Right forelimb (tissue), 1 donor: ENCODE measurements at places on chromosomes 2 and 18.

GRCh38 chr2:832635-833034 is 118.0 kb upstream of the SNTG2 start:
- no peak for DNase-seq

- no peak for DNase-seq
Observed at GRCh38 chr2:59277671-59278070, 1036.5 kb upstream of the FANCL start.

DNA sequence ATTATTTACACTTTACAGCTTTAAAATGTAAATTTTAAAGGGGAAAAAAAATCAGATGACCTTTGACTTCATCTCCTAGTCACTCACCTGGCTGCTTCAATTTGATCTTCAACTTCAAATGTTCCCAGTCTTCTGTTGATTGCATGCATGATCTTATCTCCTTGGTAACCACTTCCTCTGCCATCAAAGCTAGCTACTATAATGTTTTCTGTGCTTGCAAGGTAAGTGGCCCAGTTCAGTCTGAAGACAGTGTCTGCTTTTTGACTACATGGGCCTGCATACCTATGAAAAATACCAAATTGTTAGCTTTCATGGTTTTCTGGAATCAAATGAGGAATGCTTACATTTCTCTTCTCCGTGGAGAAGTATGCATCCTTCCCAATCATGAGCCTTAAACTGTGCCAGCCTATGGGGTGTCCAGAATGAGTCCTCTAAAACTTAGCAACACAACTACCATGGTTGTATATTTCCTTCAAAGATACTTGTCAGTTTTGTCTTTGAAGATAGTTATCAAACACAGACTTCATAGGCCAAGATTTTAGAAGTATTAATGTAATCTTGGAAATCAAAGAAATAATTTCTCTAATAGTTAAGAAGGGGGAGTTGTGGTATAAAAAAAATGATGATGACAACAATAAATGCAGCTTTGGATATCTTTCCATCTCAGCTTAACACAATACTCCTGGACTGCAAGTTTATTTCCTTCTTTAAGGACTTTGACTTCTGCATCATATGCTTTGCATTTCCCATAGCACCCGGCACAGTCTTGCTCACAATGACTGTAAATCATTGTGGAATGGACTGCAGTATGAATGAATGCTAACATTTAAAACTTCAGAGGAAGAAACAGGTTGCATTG is 62.1 kb downstream of the DPP4 start:
- DNase-seq, result no peak

DNA sequence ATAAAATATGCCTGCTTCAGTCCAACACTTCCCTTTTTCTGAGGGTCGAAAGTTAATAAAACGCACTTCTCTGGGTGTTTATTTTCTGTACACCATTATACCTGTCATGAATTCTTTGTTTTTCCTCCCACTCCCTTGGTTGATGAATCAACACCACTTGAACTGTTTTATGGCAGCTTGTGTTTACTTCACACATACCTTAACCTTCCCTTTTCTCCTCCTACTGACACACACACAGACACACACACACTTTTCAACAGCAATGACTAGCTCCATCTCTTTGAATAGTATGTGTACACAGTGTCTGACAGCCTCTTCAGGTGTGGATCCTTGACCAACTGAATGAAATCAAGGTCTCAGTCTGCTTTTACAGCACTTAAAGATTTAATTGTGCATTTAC is 91.3 kb downstream of the SATB2 start:
- DNase-seq, result no peak

DNA sequence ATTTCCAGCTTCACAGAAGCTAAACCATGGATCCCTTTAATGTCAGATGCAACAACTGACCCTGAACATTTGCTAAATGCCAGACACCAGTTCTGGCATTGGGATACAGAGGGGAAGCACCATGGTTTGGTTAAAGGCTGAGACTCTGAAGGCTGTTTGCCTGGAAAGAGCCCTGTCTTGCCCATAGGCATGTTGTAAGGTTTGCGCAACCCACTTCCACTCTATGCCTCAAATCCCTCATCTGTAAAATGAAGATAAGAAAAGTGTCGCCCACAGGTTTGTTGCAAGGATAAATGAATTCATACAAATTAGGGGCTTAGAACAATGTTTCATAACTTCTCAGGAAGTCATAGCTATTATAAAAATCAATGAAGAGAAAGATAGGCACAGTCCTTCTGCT is 380.9 kb upstream of the GYPC start:
- DNase-seq, result no peak

- DNase-seq, result no peak
Observed at GRCh38 chr2:106097038-106098000, 96.8 kb downstream of the UXS1 start.

DNA sequence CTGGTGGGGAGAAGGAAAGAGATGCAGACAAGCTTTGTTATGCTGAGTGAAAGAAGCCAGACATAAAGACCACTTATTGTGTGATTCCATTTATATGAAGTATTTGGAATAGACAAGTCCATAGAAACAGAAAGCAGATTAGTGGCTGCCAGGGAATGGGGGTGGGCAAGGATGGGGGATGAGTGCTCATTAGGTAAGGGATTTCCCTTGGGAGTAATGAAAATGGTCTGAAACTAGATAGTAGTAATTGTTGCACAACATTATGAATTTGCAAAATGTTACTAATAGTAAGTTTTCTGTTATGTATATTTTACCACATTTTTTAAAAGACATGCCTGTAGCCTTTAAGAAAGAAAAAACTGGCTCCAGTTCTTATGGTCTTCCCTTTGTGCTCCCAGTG is 154.9 kb downstream of the LNPK start:
- DNase-seq, result no peak
